ENCODE measurements at places on chromosomes 5 and 9.

DNA sequence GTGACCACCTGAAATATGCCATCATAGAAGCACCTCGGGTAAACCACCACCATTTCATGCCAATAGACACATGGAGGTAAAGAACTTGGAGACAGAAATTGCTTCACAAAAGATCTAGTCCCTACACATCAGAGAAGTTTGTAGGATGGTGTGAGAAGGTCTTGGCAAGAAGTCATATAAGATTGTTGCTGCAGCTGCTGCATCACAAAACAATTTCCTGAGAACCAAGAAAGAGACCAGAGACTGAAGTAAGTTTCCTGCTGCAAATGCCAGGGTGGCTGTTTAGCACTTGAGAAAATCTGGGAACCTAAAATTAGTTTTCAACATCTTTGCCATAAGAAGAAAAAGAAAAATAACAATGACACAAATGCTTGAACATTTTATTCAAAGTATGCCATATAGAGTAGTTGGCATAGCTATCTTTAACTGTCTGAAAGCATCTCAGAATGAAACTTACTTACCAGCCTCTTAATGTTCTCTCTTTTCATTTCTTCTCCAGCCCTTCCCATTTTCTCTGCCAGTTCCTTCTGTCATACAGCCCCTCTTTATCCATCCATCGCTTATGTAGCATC lies 114.3 kb downstream of the KCTD16 start:
- DNase-seq: no peak

DNA sequence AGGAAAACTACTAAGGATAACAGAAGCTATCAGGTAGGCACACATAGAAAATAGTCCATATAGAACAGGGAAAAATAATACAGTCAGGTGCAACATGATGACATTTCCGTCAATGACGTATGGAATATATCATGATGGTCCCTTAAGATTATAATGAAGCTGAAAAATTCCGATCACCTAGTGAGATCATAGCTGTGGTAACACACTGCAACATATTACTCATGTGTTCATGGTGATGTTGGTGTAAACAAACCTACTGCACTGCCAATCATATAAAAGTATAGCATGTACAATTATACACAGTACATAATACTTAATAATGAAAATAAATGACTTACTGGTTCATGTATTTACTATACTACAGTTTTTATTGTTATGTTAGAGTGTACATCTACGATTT lies 60.0 kb downstream of the MEGF9 start:
- no peak for DNase-seq

DNA sequence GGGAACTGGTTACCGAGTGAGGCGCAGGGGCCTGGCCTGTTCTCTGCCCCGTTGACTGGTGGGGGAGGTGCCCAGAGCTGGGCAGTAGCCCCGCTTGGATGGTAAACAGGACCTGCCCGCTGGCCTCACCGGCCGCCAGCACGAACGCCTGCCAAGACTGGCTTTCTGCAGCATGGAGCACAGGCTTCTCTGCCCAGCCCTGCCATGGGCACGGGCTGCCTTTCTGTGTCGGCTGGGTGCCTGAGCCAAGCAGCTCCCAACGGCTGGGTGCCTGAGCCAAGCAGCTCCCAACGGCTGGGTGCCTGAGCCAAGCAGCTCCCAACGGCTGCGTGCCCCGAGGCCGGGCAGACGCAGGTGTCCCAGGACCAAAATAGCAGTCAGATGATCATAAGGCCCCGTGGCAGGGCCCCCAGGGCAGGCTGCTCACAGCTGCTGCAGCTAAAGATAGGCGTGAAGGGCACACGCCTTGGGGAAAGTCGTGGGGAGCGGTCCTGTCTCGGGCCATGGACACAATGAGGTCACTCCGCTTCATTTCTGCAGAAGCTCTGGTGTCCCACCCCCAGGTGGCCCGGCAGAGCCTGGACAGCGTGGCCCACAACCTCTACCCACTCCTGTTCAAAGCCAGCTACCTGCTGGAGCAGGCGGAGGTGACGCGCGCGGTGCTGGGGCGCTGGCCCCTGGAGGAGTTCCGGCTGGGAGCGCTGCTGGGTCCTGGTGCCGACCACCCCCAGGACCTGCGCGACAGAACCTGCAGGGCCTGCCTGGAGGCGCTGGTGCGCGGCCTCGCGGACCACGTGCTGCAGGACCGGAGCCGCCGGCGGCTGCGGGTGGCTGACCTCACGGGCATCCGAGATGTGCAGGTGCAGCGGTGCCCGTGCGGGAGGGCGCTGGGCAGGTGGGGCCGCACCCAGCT lies at the start of gene LRRC14B:
LRRC14B (plus strand) TSS at position 460 of the 913 bp plus-strand sequence; CDS start at position 504, 44 bp downstream.
- no peak for DNase-seq

GRCh38 chr9:81815781-81816180 lies 112.4 kb upstream of the SPATA31D4 start:
- DNase-seq: no peak

DNA sequence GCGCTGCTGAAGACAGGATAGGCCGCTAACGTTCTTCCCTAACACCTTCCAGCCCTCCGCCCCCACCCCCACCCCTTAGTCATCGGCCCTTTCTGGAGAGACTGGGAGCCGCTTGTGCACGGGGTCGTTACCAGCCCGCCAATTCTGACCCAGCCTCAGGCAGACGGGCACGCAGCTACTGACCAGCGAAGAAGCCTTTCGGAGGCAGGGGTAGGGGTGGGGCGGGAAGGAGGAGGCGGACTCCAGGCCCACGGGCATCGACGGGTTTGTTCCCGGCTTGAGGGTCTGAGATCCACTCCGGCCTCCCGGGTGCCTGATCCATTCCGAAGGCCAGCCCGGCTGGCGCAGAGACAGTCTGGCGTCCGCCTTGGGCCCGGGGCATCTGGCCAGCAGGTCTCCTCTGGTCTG lies 729 bp upstream of the HAND1 start:
- no peak for DNase-seq

DNA sequence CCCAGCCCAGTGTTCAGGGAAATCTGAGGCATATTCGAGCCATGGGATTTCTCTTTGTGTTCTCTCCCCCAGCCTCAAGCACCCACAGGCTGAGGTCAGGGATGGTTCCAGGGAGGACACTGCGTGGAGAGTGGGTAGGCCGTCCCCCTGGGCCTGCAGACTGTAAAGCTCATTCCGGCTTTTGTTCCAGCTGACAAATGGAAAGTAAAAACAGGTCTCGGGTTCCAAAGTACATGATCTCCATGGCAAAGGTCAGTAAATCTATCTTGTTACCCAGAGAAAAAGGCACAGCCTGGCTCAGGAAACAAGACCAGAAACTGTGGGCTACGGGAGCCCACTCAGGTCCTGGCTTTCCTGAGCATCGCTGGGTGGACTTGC lies 116.2 kb downstream of the ROR2 start:
- no peak for DNase-seq

DNA sequence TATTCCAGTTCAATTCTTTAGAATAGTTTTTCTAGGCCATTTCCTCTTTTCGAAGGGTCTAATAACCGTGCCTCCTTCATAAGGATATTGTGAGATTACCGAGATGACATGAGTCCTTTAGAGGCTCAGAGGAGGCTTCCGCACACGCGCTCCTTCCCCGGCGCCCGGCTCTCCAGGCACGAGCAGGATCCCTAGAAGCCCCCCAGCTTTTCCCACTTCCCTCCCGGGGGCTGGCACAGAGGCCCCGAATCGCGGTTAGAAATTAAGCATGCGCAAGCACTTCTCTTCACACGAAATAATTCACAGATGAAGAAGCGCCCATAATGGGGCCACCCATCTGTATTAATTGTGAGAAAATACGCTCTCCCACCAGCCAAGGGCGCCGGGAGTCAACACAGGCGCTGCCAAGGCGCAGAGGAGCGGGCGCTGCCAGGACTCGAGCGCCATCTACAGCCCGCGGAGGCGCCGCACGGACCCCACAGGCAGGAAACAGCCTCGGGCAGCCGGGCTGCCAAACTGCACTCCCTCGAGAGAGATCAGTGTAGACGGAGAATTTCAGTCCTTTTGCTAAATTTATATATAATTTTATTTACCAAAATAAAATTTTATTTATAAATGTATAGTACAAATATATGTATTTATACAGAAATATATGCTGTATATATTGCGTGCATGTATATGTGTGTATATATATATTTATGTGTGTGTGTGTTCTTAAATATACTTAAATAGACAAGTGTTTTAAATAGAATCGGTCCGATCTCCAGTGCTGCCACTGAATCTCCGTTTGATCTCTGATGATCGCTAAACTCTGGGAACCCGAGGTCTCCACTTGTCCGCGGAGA lies 258.1 kb upstream of the NFIL3 start:
- DNase-seq: no peak

GRCh38 chr5:27414099-27414498 lies 375.7 kb upstream of the CDH9 start:
- no peak for DNase-seq

DNA sequence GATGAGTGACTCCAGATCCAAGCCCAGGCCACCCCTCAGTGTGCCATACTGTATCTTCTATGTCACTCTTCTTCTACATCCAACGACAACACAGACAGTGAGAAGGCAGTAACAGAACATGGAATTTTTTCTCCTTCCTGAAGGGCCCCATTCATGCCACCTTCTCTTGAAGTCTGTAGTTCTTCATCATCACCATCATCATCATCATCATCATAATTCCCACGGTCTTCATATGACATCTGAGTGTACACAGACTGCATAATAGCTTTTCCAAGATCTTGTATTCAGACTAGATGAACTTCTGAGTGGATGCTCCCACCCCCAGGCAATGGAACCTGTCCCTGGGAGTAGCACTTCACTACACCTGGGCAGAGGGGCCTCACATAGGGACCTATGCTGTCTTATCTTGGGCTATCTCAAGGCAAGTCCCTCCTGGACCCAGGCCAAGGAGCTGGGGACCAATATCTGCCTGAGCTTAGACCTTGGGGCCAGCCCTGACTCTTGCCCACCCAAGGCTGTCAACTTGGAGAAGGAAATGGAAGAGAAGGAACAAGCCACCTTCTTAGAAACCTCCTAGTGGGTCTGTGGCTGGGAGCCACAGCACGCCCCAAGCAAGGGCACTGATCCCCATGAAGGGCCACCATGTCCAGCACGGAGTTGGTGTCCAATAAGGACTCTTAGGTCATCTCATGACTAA lies 159.1 kb downstream of the FSTL4 start:
- no peak for DNase-seq

DNA sequence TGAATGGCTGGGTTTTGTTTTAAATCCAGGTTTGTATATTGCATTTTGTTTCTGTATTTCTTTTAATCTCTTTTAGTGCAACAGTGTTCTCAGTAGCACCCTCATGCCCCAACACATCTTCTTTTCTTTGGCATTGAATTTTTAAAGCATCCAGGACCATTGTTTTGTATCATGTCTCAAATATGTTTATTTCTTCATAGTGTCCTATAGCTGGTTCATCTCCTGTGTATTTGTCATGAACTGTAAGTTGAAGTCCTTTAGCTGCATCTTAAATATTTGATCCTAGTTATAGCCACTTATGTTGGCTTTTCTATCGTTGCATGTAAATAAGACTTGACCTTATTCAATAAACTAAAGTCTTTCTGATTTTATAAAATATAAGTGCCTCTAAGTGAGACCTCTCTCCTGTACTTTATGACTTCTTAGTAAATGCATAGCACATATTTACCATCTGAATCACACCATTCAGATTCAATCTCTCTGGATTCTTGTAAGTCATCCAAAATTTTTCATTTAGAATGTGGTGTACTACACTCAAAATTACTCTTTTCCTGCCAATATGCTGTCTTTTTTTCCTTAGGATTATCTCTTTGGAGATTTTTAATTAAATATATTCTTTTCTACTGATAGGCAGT lies 21.0 kb upstream of the ERCC6L2 start:
- no peak for DNase-seq

DNA sequence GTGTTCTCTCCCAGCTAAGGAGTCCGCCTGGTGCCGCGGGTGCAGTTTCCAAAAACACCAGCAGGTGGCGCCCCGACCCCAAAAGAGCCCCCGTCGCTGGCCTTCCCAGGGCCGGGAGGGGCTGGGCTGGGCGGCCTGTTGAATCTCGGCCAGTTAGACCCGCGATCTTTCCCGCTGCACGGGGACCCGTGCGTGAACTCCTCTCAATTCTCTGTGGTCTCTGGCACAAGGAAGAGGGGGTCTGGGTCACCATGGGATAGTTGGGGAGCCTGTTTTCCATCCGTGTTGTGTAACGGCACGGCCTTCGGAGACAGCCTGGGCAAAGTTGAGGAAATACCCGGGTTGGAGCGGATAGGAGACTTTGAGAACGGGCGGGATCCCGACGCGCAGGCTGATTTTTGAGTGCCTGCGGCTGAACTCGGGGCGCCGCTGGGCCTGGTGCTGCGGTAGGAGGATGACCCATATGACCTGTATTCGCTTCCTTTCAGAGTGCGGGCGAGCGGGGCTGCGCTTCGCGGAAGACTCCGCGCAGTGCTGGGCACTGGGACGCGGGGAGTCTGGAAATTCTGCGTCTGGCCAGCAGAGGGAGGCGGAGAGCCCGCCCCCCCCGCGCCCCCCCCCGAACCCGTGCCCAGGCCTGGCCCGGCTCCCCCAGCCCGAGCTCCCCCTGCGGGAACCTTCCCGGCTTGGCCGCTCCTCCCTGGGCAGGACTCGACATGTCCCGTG lies 7.9 kb upstream of the PSD2 start:
- peak; percentile 83 for DNase-seq

- no peak for DNase-seq
Observed at GRCh38 chr5:149799119-149799623, 69.1 kb downstream of the PPARGC1B start.

DNA sequence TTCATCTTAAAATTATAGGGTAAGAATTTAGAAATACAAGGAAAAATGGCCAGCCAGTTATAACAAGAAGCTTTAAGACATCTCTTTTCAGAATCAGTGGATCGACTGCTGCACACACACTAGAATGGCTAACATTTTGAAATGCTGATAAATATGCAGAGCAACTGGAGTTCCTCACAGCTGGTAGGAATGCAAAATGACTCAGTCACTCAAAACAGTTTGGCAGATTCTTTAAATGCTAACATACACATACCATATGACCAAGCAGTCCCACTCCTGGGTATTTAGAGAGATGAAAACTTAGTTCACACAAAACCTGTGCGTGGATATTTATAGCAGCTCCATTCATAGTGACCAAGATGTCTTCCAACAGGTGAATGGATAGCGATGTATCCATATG lies 23.2 kb upstream of the PSAT1 start:
- DNase-seq: no peak

DNA sequence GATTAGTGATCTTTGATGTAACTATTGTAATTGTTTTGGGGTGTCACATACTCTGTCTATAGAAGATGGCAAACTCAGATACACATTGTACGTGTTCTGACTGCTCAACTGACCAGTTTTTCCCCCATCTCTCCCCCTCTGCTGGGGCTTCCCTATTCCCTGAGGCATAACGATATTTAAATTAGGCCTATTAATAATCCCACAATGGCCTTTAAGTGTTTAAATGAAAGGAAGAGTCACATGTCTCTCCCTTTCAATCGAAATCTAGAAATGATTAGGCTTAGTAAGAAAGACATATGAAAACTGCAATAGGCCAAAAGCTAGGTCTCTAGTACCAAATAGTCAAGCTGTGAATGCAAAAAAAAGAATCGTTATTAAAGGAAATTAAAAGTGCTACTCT lies 265.6 kb downstream of the TMEM232 start:
- no peak for DNase-seq

- DNase-seq: no peak
Observed at GRCh38 chr5:108703313-108703712, 44.4 kb upstream of the FER start.

DNA sequence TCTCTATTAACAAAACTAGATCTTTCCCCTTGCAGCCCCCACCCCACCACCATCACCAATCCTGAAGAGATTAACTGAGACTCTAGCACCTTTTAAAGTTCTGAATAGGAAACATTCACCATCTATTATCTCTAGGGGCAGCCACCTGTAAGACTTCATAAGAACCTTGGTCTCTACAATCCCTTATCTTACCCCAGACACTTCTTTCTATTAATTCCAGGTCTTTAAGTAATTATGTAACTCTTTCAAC lies 180.2 kb upstream of the FBXL17 start:
- DNase-seq: no peak

- no peak for DNase-seq
Observed at GRCh38 chr9:34985311-34985899, 4.1 kb upstream of the DNAJB5 start.
